Stimulated activated CD8-positive, alpha-beta memory T cell treated with anti-CD3 and anti-CD28 coated beads, Interleukin-15, amount 100 ng/mL, for 1 hour (primary cell): ENCODE measurements at places on chromosomes 4 and X.

DNA sequence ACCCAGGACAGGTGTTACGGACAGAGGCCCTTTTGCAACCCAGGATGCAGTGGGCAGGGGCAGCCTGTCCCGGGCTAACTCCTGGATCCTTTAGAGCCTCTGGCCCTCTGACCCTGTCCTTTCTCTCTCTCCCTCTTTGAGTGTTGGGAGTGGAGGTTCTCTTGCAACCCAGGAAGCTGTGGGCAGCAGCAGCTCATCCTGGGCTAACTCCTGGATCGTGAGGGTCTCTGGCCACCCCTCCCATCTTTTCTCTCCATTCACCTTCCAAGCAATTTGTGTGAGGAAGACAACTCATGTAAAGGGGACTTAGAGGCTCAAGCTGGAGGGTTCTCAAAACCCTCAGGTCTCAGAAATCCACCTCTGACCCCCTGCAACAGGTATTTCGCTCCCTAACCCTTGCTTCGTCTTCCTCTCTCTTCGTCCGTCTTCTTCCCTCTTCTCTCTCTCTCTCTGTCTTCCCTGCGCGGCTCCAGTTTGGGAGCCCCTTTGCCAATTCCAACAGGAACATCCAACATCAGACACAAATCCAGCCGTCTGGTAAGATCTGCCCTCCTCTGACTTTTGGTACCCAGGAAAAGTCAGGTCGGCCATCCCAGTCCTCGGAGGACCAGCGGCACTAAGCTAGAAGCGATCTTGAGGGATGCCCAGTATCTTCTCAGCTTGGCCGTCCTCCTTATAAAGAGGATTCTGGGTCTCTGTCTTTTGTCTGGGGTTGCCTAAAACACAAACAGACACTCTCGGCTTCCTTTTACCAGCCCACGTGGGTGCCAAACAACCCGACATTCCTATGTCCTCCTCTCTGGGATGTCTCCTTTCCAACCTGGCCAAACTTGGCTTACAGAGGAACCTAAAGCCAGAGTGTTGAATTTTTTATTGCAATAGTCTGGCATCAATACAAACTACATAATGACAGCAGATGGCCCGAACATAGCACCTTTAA lies 7.9 kb downstream of the ASMTL start:
- no peak for DNase-seq

DNA sequence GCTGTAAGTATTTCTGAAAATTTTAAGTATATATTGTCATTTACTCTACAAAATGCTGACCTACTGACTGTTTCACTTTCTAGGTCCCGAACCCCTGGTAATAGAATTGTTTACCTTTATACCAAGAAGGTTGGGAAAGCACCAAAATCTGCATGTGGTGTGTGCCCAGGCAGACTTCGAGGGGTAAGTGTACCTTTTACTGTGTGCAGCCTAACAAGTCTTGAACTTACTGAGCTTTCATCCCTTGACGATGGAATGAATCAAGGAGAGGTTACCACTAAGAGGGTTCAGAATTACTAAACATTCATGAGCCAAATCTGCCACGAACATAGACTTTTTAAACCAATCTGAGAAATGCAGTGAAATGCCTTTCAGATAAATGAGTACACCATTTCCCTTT lies 1.6 kb downstream of the RPL34 start:
- no peak for DNase-seq

DNA sequence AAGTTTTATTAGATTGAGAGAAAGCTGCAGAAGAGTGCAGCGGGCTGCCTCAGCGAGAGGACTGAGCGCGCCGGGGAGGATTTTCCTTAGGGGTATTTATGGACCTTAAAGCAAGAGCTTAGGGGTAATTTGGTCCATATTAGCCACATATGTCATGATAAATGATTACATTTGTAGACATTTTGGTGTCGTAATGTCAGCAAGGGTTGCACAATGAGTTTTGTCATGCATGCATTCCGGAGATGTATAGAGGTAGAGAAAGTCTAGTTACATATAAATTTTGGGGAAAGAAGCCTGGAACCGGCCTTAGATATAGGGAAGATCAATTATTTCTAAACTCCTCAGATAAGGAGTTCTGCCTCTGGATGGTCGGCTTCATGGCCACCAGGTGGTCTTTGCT lies 10.0 kb downstream of the MGST2 start:
- DNase-seq, result no peak

DNA sequence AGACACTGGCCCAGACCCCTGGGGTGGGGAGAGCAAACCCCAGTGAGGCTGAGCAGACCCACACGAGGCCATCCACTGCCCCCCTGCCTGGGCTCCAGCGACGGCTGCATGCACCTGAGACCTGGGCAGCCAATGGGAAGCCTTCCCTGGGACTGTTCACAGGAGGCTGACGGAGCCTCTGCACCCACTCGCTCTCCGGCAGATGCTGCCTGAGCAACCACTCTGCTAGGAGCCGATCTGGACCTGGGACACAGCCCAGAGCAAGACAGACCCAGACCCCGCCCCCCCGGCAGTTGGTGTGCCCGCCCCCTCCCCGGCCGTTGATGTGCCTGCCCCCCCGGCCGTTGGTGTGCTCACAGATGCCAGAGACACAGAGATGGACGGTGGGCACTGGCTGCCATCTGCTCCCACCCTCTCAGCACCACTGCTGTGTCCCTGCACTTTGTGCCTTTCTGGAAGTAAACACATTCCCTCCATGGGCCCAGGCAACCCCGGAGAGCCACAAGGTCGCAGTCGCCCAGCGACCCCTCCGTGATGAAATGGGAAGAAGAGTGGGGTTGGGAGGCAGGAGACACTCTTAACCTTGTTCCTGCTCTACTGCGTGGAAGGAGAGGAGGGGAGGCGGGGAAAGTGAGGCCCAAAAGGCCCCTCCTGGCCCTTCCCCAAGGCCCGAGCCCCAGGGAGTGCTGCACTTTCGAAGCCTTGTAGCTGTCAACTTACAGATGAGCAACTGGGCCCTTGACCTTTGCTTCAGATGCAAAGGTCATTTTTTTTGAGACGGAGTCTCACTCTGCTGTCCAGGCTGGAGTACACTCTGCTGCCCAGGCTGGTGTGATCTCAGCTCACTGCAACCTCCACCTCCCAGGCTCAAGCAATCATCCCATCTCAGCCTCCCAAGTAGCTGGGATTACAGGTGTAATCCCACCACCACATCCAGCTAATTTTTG lies 62.0 kb downstream of the ZFYVE28 start:
- no peak for DNase-seq

DNA sequence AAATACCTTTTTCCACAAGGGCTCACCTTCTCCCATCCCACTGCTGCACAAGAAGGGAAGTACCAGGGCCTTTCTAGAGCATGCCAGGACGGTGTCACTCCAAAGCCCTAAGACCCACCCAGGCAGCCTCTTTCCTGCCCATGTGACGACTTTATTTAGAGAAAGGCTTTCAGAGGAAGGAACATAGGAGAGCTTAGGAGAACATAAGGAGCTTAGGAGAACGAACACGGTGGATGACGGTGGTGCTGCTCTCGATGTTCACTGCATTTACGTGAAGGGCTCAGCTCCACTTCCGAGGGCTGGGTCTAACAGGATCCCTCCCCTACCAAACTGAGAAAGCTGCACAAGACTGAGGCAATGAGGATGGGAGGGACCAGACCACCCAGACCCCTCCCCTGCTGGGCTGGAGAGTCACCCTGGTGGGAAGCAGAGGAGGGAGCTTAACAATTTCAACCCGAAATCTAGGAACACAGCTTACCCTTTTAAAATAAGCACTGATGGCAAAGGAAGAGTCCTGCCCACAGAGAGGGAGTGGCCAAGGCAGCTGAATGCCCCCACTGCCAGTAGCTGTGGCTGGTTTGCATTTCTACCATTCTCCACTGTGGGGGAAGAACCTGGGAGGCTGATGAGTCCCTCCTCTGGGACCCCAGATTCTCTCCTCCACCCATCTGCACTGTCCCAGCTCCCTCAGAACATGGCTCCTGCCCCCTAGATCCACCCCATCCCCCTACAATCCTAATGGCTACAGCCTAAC lies 29.8 kb downstream of the ZFYVE28 start:
- no peak for DNase-seq

DNA sequence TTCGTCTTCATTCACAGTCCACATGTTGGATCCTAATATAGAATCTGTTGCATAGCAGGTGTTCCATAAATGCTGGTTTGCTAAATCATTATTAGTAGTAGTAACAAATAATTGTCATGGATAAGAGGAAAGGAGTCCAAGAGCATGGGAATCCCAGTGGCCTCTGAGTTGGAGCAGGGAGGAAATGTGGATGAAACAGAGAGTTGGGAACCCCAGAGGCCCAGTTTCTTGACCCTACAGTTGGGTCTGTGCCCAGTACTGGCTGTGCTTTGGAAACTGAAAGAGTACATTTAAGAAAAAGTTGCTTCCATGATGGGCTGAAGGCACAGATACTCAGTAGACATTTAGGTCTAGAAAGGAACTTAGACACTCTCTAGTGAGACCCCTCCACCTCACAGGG lies 149.4 kb upstream of the PSAPL1 start:
- no peak for DNase-seq

GRCh38 chr4:146108756-146109155 lies 66.8 kb upstream of the LSM6 start:
- DNase-seq, result no peak

DNA sequence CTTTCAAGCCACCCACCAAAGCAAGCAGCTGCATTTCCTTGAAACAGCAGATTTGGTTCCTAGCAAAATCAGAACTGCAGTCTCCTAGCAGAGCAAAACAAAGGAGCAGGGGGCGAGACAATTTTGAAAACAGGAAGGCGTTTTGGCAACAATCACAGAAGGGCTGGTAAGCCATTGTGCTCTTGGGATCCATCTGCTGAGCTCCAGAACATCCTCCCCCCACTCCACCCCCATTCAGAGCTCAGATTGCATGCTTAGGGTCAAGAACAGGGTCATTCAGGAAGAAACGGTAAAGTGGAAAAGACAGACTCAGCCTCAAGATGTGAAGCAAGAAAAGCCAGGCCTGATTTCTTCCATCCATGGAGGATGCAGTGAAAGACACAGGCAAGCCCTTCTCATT lies 7.6 kb upstream of the PCDH19 start:
- DNase-seq, result no peak

DNA sequence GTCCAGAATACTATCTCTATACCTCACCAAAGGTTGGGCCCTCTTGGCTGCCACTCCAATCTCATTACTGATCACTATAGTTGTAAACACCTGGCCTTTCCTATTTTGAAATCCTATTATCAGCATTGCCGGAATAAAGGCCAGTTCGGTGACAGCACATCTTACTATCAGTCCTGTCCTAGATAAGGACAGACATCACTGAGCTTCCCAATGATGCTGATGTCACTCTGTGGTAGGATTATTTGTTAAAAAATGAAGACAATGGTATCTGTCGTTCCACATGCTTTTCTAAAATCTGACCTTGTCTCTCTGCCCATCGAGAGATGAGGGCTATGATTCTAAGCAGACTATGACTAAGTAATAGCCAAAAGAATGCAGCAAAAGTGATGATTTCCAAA lies 260.4 kb downstream of the PDGFC start:
- no peak for DNase-seq

- DNase-seq, result no peak
Observed at GRCh38 chr4:31660916-31661315, 940.7 kb downstream of the PCDH7 start.

DNA sequence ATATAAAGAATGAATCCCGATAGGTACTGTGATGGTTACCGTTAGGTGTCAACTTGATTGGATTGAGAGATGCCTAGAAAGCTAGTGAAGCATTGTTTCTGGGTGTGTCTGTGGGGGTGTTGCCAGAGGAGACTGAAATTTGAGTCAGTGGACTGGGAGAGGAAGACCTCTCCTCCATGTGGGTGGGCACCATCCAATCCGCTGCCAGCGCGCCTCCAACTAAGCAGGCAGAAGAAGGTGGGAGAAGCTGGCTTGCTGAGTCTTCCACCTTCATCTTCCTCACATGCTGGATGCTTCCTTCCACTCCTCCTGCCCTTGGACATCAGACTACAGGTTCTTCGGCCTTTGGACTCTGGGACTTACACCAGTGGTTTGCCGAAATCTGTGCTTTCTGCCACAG lies 40.1 kb downstream of the WFS1 start:
- no peak for DNase-seq

GRCh38 chr4:43452948-43453347 lies 560.4 kb downstream of the GRXCR1 start:
- no peak for DNase-seq

DNA sequence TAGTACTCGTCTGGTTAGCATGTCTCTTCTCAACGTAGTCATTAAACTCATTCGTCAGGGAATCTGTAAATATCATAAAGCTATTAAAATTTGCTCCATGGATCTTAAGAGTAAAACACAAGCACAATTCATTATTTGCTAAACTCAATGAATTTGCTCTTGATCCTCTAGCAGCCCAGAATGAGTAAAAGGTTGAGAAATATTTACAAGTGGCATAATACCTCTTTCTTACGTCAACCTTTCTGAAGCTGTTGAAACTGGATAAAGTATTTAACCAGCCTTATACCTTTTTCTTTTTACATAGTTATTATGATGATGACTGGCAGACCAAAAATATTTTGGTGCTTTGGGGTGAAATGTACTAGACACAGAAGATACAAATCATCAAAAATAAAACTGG lies 66.9 kb downstream of the LUZP4 start:
- DNase-seq, result no peak

DNA sequence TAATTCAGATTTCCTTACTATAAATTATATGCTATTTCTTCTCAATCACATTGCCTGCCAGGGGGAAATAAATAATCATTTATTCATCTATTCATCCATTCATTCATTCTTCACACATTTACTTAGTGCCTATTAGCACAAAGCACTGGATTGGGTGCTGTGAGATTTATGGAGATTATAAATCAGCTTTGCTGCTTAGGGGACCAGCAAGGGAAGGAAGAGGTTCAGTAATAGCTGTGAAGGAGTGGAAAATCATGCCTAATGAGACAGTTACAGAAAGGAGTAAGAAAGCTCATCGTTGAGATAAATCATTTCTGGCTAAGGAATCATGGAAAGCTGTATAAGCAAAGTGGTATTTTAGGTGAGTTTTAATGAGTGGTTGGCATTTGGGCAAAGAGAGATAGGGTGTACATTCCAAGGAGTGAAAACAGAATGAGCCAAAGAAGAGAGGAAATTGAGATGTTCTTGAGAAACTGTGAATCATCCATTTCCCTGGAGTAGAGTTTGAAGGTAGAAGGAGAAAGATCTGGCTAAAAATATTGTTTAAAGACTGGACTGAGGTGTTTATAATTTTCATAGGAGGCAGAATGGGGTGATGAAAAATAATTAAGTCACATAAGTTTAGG lies 9.6 kb downstream of the ARSJ start:
- DNase-seq, result no peak
